ENCODE measurements at places on chromosomes 12 and 14.

GRCh38 chr12:27081668-27082111 lies 688 bp downstream of the C12orf71 start:
- no peak for DNase-seq

DNA sequence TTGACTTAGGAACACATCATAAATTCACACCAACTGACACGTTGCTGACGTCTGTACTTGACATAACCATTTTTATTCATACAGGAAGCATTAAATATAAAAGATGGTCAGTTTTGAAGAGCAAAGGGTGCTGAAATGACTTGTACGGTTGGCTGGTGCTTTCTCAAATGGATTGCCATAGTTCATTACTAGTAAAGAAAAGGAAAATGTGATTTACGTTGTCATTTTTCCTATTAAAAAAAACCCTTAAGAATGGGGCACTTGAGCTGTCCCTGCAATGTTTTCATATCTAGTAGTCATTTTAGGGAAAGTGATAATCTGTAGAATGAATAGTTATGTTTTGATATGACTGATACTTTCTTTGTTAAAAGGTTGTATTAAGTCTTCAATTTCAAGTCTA lies 22.5 kb upstream of the MANSC4 start:
- no peak for DNase-seq

- no peak for DNase-seq
Measured at GRCh38 chr12:16269946-16270345, 7.5 kb downstream of the SLC15A5 start.

- DNase-seq, result no peak
Measured at GRCh38 chr14:101857226-101857625, 95.7 kb downstream of the PPP2R5C start.

GRCh38 chr14:34423445-34423844 lies 38.6 kb downstream of the SPTSSA start:
- no peak for DNase-seq

GRCh38 chr12:4044101-4044500 lies 170.9 kb upstream of the PARP11 start:
- no peak for DNase-seq

DNA sequence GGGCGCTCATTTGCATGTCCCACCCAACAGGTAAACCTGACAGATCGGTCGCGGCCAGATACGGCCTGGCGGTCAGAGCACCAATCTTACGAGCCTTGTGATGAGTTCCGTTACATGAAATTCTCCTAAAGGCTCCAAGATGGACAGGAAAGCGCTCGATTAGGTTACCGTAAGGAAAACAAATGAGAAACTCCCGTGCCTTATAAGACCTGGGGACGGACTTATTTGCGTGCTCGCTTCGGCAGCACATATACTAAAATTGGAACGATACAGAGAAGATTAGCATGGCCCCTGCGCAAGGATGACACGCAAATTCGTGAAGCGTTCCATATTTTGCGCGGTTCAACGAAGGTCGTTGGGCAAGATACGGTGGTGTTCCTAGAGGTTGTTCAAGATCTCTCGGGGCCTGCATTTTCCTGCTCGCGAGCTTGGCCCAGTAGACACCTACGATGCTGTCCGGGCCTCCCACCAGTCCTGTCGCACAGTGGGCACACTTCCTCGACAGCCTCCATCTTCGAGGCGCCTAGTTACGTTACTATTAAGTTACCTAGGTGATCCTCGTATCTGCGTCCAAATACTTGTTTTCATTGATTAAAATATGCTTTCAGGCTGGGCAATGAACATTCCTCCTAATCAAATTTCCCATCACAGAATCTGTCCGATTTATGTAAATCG lies at the start of gene RNU6-7:
RNU6-7 (plus strand) TSS at position 230 of the 675 bp plus-strand sequence.
- no peak for DNase-seq

- no peak for DNase-seq
Measured at GRCh38 chr14:96960598-96961116, 163.5 kb downstream of the VRK1 start.

GRCh38 chr12:32821710-32822109 lies 66.0 kb upstream of the YARS2 start:
- no peak for DNase-seq

DNA sequence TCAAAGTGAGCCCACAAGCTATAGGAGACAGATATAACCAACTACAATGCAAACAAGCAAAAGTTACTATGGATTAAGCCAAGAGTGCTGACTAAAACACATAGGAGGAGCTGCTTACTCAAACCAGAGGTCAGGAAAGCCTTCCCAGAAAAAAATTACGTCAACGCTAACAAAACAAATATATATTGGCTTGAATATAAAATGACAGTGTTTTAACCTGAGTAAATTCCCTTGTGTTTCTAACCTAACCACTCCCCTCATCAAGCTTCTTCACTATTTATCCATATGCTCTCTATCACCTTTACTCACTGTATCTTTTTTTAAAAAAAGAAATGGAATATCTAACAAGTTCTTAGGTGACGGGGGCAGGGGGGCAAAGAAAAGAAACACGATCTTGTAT lies 115.9 kb downstream of the MED13L start:
- no peak for DNase-seq

DNA sequence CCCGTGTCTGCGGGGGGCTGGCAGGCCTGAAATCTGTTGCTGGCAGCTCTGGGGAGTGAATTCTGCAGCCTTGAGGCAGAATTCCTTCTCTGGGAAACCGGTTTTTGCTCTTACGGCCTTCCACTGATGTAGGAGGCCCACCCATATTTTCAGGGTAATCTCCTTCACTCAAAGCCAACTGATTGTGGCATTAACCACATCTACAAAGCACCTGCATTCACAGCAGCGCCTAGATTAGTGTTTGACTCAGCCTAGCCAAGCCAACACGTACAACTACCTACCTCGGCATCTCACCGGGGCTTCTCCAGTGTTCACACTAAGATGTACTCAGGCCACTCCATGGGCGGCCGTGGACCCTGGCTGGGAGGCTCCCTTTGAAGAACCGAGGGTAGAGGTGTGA lies 15.8 kb downstream of the C12orf43 start:
- no peak for DNase-seq

GRCh38 chr12:86772696-86773095 lies 516.5 kb upstream of the MGAT4C start:
- DNase-seq, result no peak

DNA sequence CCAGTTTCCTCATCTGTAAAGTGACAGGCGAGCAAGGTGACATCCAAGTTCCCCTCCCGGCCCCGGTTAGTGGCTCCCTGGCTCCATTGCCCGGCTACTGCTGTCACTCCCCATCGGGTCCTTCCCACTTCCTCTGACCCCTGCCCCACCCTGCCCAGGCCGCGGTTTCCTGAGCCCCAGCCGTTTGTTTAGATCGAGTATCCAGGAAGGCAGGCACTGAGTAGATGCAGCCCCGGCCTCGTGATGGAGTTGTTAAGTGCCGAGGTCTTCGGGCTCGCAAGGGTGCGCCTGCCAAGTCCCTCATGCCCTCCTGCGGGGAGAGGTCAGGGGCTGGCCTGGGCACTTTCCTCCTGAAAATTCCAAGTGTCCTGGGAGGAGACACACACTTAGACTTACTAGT lies 55.4 kb downstream of the TEAD4 start:
- no peak for DNase-seq

DNA sequence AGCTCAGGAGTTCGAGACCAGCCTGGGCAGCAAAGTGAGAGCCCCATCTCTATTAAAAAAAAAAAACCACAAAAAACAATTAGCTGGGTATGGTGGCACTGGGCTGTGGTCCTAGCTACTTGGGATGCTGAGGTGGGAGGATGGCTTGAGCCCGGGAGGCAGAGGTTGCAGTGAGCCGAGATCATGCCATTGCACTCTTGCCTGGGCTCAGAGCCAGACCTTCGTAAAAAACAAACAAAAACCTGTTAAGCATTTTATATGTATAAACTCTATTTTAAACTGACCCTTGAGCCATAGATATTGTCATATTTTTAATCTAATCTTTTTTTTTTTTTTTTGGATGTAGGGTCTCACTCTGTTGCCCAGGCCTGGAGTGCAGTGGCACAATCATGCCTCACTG lies 35.7 kb downstream of the DNM1L start:
- no peak for DNase-seq
